ENCODE measurements at places on chromosomes 6 and 20.

- no peak for DNase-seq
Observed at GRCh38 chr20:3828798-3829197, 8.5 kb downstream of the AP5S1 start.

DNA sequence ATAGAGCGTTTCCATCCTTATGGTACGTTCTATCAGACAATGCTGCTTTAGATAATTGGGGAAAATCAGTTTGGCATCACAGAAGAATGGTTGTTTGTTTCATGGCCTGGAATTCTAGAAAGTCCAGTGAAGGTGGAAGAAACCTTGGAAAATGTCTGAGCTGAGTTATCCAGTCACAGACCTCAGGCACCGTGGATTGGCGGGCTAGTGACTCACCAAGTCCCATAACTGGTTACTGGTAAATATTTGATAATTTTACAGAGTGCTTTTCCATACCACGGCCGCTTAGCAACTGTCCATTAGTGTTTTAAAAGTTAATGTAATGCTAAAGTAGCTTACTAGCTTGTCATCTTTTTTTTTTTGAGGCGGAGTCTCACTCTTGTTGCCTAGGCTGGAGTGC lies 99.4 kb downstream of the SLC35B3 start:
- no peak for DNase-seq

DNA sequence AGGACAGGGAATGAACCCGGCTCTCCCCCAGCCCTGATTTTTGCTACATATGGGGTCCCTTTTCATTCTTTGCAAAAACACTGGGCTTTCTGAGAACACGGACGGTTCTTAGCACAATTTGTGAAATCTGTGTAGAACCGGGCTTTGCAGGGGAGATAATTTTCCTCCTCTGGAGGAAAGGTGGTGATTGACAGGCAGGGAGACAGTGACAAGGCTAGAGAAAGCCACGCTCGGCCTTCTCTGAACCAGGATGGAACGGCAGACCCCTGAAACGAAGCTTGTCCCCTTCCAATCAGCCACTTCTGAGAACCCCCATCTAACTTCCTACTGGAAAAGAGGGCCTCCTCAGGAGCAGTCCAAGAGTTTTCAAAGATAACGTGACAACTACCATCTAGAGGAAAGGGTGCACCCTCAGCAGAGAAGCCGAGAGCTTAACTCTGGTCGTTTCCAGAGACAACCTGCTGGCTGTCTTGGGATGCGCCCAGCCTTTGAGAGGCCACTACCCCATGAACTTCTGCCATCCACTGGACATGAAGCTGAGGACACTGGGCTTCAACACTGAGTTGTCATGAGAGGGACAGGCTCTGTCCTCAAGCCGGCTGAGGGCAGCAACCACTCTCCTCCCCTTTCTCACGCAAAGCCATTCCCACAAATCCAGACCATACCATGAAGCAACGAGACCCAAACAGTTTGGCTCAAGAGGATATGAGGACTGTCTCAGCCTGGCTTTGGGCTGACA lies 28.8 kb upstream of the ZBP1 start:
- no peak for DNase-seq

DNA sequence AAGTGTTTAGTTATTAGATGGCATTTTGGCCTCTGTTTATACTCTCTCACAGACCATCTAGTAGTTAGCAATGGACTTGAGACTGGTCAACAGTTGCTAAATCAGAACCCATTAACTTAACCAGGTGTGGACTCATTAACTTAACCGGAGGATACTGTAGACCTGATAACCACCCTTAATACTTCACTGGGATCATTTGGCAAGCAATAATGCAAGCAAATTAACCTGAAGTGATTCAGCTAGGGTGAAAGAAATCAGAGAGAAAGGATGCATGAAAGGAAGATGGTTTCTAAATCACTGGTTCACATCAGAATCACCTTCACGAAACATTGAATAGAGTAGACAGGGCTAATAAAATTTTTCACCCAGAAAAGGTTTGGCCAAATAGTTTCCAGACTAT lies 73.3 kb downstream of the TMEM244 start:
- DNase-seq: no peak

GRCh38 chr20:18727032-18727508 lies 86.5 kb upstream of the SCP2D1 start:
- no peak for DNase-seq

DNA sequence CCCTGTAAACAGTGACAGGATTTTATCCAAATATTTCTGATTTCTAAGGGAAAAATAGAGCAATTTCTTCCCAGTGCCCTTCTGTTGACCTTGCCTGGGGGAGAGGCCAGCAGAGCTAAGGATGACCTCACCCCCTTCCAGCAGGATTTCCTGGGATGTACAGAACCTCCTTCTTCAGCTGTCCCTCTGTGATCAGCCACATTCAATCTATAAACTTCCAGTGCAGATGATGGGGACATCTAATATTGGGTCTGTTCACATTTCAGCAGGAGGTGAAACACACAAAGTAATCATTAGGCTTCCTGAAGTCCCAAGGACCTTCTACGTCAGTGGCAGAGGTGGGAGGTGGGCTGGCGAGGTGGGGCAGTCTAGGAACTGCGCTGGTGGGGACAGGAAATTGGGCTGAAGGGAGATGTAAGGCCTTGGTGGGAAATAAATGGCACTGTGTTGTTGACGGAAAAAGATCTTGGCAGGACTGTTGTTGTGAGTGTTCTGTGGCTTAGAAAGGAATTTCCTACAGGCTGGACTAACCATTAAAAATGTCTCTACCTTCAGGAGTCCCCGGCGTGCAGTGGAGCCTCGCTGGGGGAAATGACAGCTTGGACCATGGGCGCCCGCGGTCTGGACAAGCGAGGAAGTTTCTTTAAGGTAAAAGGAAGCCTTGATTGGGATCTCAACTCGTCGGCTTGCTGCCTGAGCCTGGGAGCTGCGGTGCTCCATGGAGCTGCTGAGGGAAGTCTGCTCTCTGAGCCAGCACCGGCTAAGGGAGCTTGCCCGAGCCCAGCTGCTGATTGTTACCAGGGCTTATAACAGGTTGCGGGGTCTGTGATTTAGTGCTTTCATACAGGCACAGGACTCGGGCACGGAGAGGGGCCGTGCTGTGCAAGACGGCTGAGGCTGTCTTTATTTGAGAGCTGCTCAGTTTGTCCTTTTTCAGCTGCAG lies 127.9 kb upstream of the NAA20 start:
- peak; percentile 23 for DNase-seq

DNA sequence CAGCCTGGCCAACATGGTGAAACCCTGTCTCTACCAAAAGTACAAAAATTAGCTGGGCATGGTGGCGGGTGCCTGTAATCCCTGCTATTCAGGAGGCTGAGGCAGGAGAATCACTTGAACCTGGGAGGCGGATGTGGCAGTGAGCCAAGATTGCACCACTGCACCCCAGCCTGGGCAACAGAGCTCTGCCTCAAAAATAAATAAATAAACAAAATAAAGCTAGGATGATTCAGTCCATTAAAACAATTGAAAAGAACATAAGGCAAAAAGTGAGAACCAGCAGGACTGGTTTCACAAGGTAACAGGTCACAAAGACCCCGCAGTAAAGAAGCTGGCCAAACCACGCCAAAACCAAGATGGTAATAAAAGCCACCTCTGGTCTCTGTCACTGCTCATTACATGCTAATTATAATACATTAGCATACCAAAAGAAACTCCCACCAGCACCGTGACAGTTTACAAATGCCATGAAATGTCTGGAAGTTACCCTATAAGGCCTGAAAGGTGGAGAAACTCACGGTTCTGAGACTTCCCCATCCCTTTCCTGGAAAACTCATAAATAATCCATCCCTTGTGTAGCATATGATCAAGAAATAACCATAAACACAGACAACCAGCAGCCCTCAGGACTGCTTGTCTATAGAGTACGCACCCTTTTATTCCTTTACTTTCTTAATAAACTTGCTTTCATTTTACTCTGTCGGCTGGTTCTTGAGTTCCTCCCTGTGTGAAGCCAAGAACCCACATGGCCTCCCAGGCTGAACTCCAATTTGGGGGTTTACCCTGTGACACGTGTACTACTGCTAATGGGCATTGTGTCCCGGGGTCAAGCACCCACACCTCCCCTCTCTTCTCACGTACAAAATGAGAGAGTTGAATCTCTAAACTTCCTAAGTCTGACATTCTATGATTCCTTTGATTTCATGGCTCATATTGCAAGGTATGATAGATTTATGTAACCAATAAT lies 10.2 kb downstream of the LAMA4 start:
- no peak for DNase-seq

GRCh38 chr6:77653816-77654215 lies 977 bp downstream of the MEI4 start:
- no peak for DNase-seq

DNA sequence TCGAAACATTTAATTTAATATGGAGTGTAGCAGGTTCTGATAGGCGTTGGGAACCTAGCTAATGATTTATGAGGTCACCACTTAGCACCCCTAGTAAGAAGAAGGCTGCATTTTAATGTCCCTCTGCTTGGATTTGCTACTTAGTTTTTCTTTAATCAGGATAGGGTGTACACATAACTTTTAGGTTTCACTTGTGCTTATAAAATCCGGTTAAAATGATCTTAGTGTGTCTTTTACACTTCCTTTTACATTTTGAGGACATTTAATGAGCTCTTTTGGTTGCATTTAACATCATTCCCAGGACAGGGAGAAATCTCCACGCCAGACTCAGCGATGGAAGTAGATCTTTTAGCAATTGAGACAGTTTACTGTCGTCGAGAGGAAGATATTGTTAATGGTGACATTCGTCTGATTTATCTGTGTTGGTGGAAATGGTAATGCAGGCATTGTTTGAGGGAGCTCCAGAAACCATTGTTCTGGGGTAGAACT lies 5.6 kb downstream of the TFAP2A start:
- DNase-seq: no peak

DNA sequence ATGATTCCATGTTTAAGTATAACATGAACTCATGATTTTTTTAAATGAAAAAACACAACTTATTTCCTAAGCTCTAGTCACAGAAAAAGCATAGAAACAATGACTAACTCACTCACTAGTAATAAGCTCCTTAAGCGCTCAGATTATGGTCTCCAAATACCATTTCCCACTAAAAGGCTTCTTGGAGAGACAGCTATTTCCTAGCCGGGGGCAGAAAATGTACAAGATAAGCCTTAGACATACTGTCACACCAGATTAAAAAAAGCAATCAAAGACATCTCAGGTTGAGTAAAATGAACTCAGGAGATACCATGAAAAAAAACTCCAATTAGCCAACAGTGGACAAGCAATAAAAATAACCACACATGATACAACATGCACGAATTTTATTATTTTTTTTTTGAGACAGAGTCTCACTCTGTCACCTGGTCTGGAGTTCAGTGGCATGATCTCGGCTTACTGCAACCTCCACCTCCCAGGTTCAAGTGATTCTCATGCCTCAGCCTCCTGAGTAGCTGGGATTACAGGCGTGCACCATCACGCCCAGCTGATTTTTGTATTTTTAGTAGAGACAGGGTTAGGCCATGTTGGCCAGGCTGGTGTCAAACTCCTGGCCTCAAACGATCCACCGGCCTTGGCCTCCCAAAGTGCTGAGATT lies 14.9 kb downstream of the SRPK1 start:
- DNase-seq: no peak

DNA sequence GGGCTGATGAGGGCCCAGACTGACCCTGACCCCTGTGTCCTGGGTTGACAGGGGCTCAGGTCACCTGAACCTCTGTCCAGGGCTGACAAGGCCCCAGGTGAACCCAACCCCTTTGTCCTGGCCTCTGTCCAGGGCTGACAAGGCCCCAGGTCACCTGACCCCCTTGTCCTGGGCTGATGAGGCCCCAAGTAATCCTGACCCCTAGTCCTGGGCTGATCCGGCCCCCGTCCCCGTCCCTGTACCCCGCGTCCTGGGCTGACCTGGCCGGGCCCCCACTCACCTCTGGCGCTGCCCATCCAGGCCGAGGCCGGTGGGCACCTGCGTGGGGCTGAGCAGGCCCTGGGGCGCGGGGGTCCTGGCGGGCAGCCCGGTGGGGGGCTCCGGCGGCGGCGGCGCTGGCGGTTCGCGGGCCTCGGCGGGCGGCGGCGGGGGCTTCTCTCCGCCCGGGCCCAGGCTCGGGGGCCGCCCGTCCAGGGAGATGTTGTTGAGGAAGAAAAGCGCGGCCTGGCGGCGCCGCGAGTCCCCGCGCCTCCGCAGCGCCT lies 379 bp downstream of the CABLES2 start:
- no peak for DNase-seq

DNA sequence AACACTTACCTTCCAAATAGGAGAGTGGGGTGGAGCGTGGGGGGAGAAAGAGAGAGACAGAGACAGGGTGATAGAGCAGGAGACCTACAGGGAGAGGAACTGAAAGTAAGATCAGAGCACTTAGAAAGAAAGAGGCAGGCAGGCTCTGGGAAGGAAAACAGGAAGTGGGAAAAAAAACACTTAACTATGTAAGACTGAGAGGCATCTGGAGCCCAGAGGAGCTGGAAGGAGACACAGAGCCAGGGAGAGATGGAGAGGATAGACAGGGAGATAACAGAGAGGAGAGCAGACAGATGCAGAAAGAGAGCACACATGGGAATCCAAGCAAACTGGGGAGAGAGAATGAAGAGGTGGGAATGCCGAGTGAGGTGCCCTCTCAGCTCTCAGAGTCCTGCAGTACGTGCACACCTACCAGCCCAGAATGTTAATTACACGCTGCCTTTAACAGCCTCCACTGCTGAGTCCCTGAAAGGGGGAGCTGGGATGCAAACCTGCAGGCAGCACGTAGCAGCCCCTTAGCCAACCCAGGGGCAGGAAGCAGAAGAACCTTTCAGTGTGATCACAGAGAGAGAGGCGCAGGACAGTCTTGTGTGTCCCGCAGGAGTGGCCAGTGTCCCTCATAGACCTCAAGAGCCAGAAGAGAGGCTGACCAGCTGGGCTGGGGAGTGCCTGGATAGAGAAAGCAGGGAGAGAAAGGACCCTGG lies 132.7 kb upstream of the LRFN2 start:
- DNase-seq: no peak

- peak; percentile 42 for DNase-seq
Observed at GRCh38 chr20:4083098-4083865, 67.9 kb upstream of the RNF24 start.

DNA sequence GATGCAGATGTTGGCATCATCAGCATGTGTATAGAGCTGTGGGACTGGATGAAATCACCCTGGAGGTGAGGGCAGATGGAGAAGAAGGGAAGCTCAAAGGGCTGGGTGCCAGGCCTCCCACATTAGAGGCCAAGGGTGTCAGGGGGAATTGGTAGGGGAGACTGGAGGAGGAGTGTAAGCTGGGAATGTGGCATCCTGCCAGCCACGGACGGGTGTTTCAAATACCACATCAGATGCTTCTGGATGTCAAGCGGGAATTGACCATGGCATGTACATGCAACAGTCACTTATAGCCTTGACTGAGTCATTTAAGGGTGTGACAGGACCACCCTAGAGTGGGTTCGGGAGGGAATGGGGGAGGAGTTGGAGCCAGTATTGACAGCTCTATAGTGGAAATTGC lies 9.6 kb downstream of the ERGIC3 start:
- DNase-seq: no peak

- no peak for DNase-seq
Observed at GRCh38 chr6:163132050-163132750, 282.3 kb upstream of the QKI start.

DNA sequence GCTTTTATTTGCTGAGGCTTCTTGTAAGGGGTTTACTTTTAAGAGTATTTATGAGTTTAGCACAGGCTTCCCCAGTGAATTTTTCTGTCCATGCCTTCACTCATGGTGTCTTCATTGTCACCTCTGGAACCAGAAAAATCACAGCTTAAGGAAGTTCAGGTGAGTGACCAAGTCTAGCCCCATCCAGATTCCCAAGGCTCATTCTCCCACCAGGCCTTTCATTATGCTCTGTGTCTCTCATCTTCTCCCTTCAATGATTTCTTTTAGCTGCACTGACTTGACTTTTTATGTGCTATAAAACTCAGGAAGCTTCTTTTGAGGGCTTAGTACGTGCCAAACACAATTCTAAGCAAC lies 64.9 kb upstream of the NEDD9 start:
- no peak for DNase-seq

- DNase-seq: no peak
Observed at GRCh38 chr6:13303668-13304017, 24.7 kb downstream of the TBC1D7 start.
